ENCODE measurements at places on chromosomes 4 and X.
A peak's percentile ranks its signal among the peaks of the same experiment; 100 is the strongest.

- no peak for DNase-seq
These were observed 397.1 kb downstream of the RAB28 start for GRCh38 chr4:13087041-13087440.

DNA sequence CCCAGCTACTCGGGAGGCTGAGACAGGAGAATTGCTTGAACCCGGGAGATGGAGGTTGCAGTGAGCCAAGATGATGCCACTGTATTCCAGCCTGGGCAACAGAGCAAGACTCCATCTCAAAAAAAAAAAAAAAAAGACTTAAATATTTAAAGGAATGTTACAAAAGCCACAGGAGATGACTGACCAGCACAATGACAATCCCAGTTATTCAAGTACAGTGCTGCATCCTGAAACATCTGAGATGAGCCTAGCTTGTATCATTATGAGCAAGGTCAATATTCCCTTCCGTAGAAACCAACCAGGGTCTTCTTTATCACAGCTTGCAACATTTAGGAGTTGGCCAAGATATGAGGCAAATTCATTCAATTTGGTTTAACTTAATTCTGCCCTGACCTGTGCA, 38.6 kb downstream of the LNX1 start:
- DNase-seq, result no peak

- DNase-seq, result peak; percentile 37
These were observed 59.2 kb downstream of the SLC7A11 start for GRCh38 chr4:138182838-138183426.

DNA sequence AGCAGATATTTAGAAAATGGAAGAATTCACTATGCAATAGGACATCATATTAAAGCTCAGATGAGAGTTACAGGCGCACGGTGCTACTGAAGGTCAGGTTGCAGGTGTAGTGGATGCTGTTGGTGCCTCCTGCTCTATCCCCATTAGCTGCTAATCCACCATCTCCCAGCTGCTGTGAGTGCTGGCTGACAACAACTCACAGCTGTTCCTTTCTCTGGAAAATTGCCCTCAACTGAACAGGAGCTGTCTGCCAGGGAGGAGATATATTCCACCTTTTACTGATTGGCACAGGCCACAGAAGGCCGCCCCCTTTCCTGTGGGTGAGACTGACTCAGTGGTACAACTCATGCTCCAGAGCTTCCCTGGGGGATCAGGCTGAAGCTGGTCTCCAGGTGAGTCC, 48.7 kb downstream of the UCHL1 start:
- DNase-seq, result peak; percentile 74

GRCh38 chr4:1219566-1219950, 29.4 kb downstream of the CTBP1 start:
- no peak for DNase-seq

- DNase-seq, result no peak
These were observed 233.8 kb downstream of the ENOX2 start for GRCh38 chrX:130669233-130669632.

DNA sequence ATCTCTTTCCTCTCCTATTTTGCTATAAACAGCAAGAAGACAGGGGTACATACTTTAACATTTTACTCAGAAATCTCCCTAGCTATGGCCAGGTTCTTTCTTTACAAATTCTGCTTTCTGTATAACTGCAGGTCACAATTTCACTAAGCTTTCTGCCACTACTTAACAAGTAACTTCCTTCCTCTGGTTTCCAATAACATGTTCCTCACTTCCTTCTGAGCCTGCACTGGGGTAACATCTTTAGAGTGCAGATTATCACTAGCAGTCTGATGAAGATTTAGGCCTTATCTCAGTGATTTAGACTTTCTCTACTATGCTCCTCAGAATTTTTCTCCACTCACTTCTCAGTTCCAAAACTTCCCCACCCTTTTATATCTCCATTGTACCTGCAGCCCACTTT, 1930.5 kb upstream of the AGA start:
- no peak for DNase-seq

GRCh38 chr4:15605537-15605936, 49.6 kb downstream of the FBXL5 start:
- no peak for DNase-seq

GRCh38 chrX:132776486-132777210, 181.8 kb downstream of the HS6ST2 start:
- DNase-seq, result no peak

GRCh38 chr4:168167714-168168284, 75.5 kb downstream of the ANXA10 start:
- DNase-seq, result no peak

DNA sequence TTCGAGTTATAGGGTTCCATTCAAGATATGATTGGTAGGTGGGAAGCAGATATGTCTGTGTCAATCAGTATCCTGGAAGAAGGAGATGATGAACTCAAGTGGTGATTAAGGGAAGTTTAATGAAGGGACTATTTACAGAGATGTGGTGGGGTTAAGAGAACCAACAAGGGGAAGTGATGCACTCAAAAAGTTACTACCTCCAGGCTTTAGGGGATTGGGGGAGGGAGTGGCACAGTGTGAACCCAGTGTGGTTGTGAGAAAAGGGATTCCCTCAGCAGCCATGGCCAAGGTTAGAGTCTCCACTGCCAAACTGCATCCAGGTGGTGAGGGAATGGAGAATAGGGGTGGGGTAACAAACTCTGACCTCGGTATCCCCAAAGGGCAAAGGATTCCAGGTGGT, 27.9 kb downstream of the PKD2 start:
- no peak for DNase-seq

DNA sequence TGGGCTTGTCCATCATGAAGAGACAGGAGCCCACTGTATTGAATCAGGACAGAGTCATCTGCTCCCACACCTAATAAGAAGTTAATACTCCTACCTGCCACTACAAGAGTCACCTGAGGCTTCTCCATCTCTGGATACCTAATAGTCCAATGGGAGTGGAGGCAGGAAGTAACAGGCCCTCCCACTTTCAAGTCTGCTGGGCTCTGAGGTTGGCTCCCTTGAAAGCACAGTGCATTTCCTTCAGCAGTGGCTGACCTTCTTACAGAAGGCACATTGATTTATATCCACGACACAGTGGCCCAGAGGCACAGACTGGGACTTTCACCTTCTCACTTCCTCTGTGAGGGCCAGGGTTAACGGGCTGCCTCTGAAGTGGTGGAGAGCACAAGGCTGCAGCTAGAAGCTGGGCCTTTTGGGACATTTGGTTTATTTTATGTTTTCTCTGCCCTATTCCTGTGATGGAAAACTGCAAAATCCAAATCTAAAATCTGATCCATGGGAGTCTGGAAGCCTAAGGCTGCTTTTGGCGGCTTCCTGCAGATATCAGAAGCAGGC, 38.1 kb downstream of the FRG2 start:
- no peak for DNase-seq

DNA sequence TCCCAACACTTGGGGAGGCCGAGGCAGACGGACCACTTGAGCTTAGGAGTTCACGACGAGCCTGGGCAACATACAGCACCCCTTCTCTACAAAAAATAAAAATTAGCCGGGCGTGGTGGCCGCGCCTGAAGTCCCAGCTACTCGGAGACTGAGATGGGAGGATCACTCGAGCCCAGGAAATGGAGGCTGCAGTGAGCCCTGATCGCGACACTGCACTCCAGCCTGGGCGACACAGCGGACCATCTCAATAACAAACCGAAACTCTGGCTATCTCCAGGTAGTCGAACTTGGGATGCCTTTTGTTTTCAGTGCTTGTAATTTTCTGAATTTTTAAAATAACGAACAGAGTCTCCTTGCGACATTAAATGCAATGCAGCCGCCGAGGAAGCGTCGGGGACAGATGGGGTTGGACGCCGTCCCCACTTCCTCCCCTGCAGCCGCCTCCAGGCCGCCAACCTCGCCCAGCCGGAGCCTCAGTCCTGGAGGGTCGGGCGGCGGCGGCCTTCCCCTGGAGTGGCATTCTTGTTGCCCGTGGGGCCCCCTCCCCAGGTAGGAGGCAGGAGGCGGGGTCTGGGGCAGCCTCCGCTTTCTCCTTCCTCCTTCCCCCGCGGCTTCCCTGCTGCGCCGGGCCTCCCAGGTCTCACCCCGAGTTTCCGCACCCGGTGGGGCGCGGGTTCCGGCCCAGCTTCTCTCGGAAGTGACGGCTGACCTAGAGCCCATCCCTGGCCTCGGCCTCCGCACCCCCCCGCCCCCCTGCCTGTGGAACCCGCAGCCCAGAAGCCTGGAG, 14.6 kb downstream of the HMX1 start:
- no peak for DNase-seq

- peak; percentile 60 for DNase-seq
These were observed 35.3 kb downstream of the NBDY start for GRCh38 chrX:56764153-56764974.

DNA sequence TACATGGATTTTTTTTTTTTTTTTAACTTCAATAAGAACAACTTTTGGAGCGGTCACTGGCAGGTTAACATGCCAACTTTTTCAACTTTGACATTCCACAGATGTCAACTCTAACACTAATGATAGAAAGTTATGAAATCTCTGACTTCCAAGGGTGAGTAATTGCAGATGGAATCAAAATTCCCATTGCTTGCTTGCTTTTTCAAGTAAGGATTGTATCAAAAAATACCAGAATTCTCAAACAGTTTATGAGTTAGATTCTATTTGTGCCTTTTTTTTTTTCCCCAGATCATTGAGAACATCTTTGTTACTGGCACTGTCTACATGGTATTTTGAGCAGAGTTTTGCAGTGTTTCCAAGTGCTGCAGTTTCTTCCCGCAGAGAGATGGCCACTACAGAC, 50.3 kb upstream of the OTUD4 start:
- no peak for DNase-seq

- DNase-seq, result no peak
These were observed 71.6 kb upstream of the TEX13D start for GRCh38 chrX:124260845-124261244.

GRCh38 chr4:119763386-119763785, 134.8 kb upstream of the PDE5A start:
- DNase-seq, result no peak

- no peak for DNase-seq
These were observed 100.0 kb upstream of the DIPK2B start for GRCh38 chrX:45300638-45301037.

GRCh38 chr4:137446071-137446470, 86.2 kb downstream of the PCDH18 start:
- no peak for DNase-seq

GRCh38 chr4:16760617-16761363, 137.7 kb downstream of the LDB2 start:
- DNase-seq, result no peak

DNA sequence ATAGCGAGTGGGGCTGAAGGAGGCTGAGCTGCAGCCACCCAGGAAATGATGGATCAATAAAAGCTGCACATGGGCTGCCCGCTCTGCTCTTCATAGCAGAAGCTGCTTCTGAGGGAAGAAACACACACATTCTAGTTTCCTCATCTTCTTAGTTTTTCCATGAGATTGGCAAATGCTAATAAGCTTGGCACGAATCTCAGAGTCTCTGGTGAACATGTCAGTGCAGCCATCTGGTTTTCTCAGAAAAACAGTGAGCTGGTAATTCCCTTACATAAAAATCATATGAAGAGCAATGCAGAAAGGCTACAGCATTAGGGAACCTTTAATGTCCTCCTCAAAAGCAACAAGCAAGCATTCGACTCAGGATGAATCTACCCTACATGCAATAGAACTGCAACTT, 69.9 kb downstream of the GATB start:
- no peak for DNase-seq

DNA sequence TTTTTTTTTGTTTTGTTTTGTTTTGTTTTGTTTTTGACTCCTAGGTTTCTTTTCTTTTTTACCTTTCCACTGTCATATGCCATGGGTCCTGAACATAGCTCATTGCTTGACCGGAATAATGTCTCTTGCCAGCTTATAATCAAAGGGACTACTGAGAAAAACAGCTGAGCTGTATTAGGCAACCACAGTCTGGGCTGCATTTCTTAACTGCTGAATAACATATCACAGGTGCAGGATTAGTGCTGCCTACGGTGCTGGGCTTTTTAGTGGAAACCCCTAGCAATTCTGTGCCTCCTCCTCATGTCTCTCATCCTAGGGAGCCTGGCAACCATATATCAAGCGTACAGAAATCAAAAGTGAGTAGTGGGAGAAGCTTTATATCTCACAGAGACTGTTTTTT, 333.5 kb downstream of the BMPR1B start:
- no peak for DNase-seq

- DNase-seq, result no peak
These were observed 10.2 kb downstream of the CD40LG start for GRCh38 chrX:136658151-136658550.

DNA sequence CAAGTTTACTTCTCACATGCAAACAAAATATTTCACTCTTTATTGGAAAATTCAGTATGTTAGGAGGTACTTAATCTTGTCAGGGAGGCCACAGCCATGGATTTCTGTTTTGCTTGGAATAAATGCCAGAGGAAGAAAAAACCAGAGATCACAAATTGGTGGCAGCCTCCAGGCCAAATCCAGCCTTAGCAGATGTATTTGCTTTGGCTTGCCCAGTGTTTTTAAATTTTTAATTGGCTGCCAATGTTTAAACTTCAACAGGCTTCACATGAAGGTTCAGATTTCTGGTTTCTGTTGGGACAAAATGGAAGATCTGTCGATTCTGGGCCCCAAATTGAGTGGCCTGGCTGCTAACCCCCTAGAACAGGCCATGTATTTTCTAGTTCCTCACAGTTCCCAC, 19.2 kb downstream of the YY2 start:
- DNase-seq, result no peak
